ENCODE measurements at places on chromosomes 2 and 18.

DNA sequence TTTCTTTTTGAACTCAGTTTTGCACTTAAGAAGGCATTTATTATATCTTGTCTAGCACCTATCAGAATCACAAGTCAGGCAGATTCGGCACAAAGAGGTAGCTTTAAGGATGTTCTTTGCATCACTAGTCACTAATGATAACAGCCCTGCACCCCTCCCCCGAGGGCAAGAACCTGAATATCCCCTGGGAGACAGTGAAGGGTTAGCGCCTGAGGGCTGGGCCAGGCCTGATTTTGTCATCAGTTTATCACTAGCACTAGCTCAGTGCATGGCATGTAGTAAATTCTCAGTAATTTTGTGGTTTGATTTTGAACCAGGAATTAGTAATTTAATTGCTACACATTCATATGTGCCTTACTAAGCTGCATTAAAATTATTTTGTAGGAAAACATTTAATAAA lies 23.9 kb upstream of the HS6ST1 start:
- DNase-seq = no peak

DNA sequence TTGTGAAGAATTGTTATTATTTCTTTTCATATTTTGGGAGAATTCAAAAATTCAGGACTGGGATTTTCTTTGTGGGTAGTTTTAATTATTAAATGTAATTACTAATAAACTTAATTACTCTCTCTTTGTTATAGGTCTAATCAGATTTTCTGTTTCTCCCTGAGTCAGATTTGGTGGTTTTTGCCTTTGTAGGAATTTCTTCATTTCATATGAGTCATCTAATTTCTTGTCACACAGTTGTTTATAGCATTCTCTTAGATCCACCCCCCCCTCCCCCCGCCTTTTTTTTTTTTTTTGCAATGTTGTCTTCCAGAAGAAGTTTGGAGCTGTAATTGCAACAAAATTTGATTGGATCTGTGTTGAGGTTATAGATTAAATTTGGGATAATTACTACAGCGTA lies 26.0 kb upstream of the GALR1 start:
- DNase-seq = no peak

DNA sequence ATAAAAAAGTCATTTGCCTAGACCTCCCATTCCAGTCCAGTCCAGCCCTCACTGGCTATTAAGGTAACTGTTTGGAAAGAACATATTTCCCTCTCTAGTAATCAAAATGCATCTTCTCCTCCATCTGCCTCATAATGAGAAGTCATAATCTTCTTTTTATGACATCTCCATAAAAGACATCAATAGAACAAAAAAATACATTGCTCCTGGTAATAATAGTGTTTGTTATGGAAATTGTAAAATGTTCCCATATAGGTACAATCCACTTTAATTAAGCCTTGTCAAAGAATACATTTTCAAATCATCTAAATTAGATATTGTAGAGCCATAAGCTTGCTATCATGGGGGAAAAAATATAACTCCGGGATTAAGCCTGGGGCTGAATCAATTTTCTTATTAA lies 461.6 kb downstream of the LRATD1 start:
- no peak for DNase-seq

- DNase-seq = no peak
Observed at GRCh38 chr2:4098137-4098536, 394.8 kb downstream of the DCDC2C start.

DNA sequence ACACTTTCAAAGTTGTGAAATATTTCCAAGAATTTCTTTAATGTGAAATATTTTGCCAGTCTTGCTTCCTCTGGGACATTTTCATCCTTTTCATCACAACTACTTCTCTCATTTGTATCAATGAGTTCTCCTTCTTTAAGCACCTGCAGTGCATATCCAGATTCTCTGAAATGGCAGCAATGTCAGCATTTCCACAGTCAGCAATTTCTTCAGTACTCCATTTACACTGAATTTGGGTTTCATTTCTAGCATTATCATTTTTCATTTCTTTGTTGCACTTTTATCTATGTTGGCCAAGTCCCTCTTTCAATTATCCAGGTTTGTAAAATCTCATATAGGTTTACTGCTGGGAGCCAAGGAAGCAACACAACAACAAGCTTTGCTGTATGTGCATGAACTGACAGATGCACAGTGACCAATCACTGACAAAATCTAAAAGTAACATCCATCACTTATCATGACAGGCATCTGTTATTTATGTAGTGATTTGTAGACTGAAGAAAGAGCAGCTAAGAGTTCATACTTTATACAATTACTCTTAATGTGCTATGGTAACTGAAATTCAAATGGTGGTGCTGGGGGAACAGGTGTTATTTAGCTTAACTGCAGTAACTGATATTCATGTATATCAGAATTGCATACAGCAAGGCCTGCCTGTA lies 43.9 kb downstream of the SS18 start:
- no peak for DNase-seq
